ENCODE measurements at places on chromosomes 12 and 14. TPM values are rescaled to one million over a fixed set of nuclear protein-coding genes. Genes with fewer than 3 reads are reported as not detected.
A peak's percentile ranks its signal among the peaks of the same experiment; 100 is the strongest.

BICDL1 gene
- 30.3 TPM for total RNA-seq

- H3K36me3 ChIP-seq, result no peaks in the 10 kb centered on the region
- no peaks in the 10 kb centered on the region for H3K27me3 ChIP-seq
- no peak for DNase-seq
- no peak overlapping the region for H3K4me3 ChIP-seq
- H3K4me1 ChIP-seq, result peaks cover 4% of the 10 kb centered on the region
- H3K27ac ChIP-seq, result no peak overlapping the region
These were observed 99.3 kb downstream of the PELI2 start for GRCh38 chr14:56217380-56218045.

GRCh38 chr12:47190905-47191304, 111.1 kb upstream of the AMIGO2 start:
- H3K36me3 ChIP-seq, result no peaks in the 10 kb centered on the region
- H3K4me1 ChIP-seq, result peaks cover 5% of the 10 kb centered on the region
- H3K27ac ChIP-seq, result no peak overlapping the region
- no peak for DNase-seq

DNA sequence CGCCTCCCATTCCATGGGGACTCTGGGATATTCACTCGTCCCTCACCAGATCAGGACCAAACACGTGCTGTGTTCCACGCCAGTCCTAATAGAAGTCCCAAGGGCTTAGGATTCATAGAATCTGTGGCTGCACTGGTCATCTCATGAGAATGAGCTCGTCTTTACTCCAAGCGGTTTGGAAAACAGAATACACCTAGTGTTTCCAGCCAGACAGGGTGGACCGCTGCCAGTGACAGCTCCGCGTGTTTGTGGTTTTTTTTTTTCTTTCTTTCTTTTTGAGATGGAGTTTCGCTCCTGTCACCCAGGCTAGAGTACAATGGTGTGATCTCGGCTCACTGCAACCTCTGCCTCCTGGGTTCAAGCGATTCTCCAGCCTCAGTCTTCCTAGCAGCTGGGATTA, 75.1 kb downstream of the GLT1D1 start:
- H3K27ac ChIP-seq, result no peak overlapping the region
- no peaks in the 10 kb centered on the region for H3K36me3 ChIP-seq
- H3K27me3 ChIP-seq, result no peaks in the 10 kb centered on the region
- no peaks in the 10 kb centered on the region for H3K4me1 ChIP-seq

DNA sequence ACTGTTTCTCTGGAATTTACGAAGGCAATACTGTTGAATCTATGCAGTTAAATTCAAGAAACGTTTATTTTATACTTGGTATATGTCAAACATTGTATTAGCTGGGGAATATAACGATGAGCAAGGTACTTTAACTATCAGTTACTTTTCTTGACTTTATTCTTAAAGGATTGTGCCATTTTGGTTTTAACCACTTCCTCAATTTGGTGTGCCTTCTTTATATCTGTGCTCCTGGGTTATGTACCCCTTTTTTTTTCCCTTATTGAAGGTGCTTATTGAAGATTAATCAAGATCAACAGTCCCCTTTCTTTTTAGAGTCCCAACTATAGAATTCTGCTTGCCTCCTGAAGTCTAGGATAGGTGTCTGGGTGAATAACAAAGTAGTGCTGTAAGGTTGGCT, 5.8 kb downstream of the RAB21 start:
- H3K27me3 ChIP-seq, result no peaks in the 10 kb centered on the region
- H3K4me1 ChIP-seq, result peaks cover 18% of the 10 kb centered on the region
- H3K36me3 ChIP-seq, result no peaks in the 10 kb centered on the region
- no peak overlapping the region for H3K4me3 ChIP-seq

DNA sequence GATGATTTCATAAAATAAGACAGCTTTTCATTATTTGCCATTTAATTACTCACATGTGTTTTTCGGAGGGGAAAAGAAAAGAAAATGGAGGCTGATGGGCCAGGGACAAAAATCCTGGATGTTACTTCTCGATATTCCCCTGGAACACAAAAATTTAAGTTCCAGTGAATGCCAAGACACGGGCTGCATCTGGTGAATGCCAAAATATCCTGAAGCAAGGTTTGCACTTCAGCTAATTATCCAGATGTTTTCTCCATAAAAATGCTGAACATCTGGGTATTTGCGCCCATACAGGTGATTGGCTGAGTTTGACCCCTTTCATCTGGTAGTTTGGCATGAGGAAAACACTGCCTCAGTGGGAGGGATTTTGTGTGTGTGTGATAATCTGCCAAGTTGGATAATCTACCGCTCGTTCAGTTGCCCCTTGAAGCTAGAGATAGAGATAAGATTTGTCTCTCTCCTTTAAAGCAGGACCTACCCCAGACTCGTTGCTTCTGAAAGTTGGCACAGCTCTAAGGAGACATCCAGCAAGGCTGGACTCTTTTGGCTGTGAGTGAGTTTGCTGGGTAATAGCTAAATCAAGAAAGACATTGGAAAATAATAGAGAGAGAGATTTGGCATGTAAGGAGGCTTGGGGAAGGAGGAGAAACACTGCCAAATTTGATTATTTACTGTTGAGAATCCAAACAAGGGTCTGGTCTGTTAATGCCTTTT, 390.0 kb downstream of the EGLN3 start:
- no peak overlapping the region for H3K27ac ChIP-seq
- H3K4me1 ChIP-seq, result peaks cover 16% of the 10 kb centered on the region
- no peak overlapping the region for H3K4me3 ChIP-seq
- H3K27me3 ChIP-seq, result no peaks in the 10 kb centered on the region
- H3K36me3 ChIP-seq, result no peaks in the 10 kb centered on the region

ESRRB gene
- 0.52 TPM for total RNA-seq

GYS2 gene
- total RNA-seq, result not detected

CFAP54 gene
- 0.70 TPM for total RNA-seq

GRCh38 chr12:54282949-54283593, 2.5 kb downstream of the HNRNPA1 start:
- H3K36me3 ChIP-seq, result peaks cover 49% of the 10 kb centered on the region
- H3K4me1 ChIP-seq, result peaks cover 29% of the 10 kb centered on the region
- DNase-seq, result no peak
- peak overlapping the region; percentile 94 for H3K4me3 ChIP-seq
- peak overlapping the region; percentile 97 for H3K27ac ChIP-seq

LMNTD1 gene
- not detected for total RNA-seq

LAG3 gene
- 1.0 TPM for total RNA-seq

SLC6A12 gene
- 0.56 TPM for total RNA-seq

DNA sequence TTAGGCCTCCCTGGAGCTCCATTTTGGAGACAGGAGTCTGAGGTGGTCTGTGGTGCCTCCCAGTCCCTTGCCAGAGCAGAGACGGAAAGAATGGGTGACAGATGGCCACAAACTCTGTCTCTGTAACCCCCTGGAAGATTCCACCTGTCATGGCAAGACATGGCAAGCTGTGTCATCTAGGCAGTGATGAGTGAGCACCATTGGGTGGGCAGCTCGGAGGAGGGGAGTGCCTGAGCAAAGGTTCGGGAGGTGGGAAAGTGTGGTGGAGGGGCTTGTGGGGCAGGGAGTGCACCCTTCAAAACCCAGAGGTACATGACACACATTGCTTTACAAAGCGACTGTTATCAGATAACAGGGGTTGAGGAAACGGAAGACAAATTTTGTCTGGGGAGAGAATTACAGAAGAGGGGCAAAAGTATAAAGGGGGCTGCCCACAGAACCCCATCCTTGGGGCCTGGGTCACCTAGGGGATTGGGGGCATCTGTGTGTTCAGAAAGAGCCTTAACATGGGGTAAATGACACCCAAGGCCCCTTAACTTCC, 3.5 kb downstream of the RIN3 start:
- DNase-seq, result no peak
- no peak overlapping the region for H3K4me3 ChIP-seq
- peaks cover 39% of the 10 kb centered on the region for H3K27me3 ChIP-seq
- H3K36me3 ChIP-seq, result no peaks in the 10 kb centered on the region
- H3K27ac ChIP-seq, result no peak overlapping the region

- DNase-seq, result peak; percentile 59
- no peak overlapping the region for H3K4me3 ChIP-seq
- H3K36me3 ChIP-seq, result no peaks in the 10 kb centered on the region
- H3K27ac ChIP-seq, result no peak overlapping the region
- peaks cover 13% of the 10 kb centered on the region for H3K4me1 ChIP-seq
- no peaks in the 10 kb centered on the region for H3K27me3 ChIP-seq
These were observed 7.7 kb downstream of the AHNAK2 start for GRCh38 chr14:104970231-104971068.

- no peaks in the 10 kb centered on the region for H3K4me1 ChIP-seq
- H3K27ac ChIP-seq, result no peak overlapping the region
- no peaks in the 10 kb centered on the region for H3K36me3 ChIP-seq
- H3K27me3 ChIP-seq, result no peaks in the 10 kb centered on the region
- H3K4me3 ChIP-seq, result no peak overlapping the region
These were observed 236.1 kb downstream of the AEBP2 start for GRCh38 chr12:19675361-19675760.

DNA sequence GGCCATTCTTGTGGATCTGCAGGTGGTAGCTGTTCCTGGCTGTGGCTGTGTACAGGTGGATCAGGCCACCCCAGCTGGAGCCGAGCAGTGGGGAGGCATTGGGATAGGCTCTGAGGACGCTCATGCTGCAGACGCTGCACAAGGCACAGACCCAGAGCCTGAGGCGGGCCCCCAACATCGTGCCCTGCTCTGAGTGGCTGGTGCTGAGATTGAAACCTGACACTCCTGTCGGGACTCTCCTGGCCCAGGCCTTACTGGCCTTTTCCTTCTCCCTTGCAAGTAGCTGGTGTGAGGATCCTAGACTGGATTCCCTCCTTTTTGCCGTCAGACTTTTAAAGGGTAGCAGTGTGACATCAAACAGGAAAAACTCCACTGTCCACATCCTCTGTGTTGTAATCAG, at the start of gene FGF23:
Gene FGF23 (minus strand): TSS at position 308 of the 400 bp plus-strand sequence. CDS start 130 bp downstream, at position 178.
- no peaks in the 10 kb centered on the region for H3K36me3 ChIP-seq
- no peak within 1 kb of the TSS for H3K27ac ChIP-seq
- H3K27me3 ChIP-seq, result no peaks in the 10 kb centered on the region

GRCh38 chr14:51039252-51039651, 55.7 kb downstream of the TRIM9 start:
- no peak overlapping the region for H3K4me3 ChIP-seq
- H3K27ac ChIP-seq, result no peak overlapping the region
- H3K36me3 ChIP-seq, result no peaks in the 10 kb centered on the region
- H3K4me1 ChIP-seq, result peaks cover 32% of the 10 kb centered on the region
- DNase-seq, result no peak

DNA sequence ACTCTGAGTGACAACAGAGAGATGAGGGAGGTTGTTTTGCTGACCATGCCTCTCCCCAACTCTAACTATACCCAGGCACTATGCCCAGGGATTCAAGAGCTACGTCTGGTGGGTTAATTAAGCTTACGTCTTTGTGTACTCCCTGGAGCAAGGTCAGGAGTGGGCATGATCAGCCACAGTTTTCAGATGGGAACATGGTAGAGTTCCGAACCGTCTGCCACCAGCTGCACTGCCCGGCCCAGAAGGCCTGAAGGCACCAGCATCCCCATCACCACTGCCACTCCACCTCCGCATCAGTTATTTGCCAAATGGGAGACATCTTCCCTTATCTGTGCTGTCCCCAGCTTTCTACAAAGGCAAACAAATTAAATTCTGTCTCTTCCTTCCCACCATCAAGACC, 11.1 kb upstream of the GPX2 start:
- H3K4me1 ChIP-seq, result peaks cover 28% of the 10 kb centered on the region
- H3K36me3 ChIP-seq, result peaks cover 5% of the 10 kb centered on the region
- H3K27me3 ChIP-seq, result no peaks in the 10 kb centered on the region
- DNase-seq, result no peak

SMCO3 gene
- total RNA-seq, result not detected

GRCh38 chr12:78407722-78408121, 456.9 kb upstream of the SYT1 start:
- no peak overlapping the region for H3K27ac ChIP-seq
- no peak overlapping the region for H3K4me3 ChIP-seq
- peaks cover 38% of the 10 kb centered on the region for H3K4me1 ChIP-seq
- H3K36me3 ChIP-seq, result no peaks in the 10 kb centered on the region
- H3K27me3 ChIP-seq, result no peaks in the 10 kb centered on the region
- DNase-seq, result no peak

DNA sequence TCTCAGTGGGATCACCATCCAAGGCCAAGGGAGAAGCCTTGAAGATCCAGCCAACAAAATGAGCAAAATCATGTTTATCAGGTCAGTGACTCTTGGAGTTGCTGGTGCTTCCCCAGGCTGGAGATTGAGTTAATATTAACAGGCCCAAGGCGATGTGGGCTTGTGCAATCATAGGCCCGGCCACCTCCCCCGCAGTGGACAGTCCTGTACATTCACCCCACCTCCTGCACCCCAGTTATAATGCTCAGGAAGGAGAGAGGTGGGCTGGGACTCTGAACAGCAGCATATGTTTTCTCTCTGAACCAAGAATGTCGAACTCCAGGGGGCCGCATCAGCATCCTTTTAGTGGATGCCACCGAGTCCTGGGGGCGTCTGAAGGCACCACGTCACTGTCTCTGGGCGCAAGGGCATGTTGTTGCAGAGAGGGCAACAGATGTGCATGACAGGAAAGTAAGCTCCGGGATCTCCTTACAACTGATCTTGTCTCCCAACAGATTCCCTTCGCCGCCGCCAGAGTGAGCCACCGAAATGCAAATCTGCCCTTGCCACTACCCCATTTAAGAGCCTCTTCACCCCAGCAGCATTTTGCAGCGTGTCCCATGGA, 32.2 kb upstream of the SERPINA6 start:
- no peak overlapping the region for H3K4me3 ChIP-seq
- DNase-seq, result peak; percentile 78
- peaks cover 10% of the 10 kb centered on the region for H3K4me1 ChIP-seq
- H3K36me3 ChIP-seq, result 0 out of 2 replicates have a peak, but pooled peaks cover 3% of the 10 kb centered on the region
- no peak overlapping the region for H3K27ac ChIP-seq

DNA sequence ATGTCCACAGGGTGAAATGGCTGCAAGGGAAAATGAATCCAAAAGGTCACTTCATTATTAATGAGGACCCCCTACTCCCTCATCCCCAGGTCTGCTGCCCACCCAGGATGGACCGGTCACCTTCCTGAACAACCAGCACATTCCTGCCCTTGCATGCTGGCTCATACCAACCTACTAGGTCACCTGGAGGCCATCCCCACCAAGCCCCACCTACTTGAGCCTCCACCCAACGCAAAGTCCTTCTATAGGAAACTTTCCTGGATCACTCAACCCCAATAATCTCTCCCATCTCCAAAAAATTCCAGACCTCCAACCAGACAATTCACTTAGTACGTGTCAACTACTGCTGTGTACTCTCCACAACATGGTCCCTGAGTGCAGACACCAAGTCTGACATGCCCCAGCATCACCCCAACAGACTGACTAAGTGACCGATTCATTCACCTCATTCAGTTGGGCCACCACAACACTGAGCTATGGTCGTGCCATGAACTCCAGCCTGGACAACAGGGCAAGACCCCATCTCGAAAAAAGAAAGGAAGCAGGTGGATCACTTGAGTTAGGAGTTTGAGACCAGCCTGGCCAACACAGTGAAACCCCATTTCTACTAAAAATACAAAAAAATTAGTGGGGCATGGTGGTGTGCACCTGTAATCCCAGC, 18.1 kb downstream of the CLMN start:
- H3K27ac ChIP-seq, result no peak overlapping the region
- H3K4me3 ChIP-seq, result no peak overlapping the region
- no peaks in the 10 kb centered on the region for H3K4me1 ChIP-seq
- no peak for DNase-seq
- no peaks in the 10 kb centered on the region for H3K36me3 ChIP-seq
- no peaks in the 10 kb centered on the region for H3K27me3 ChIP-seq
